T-helper 1 cell (primary cell): ENCODE measurements at places on chromosomes 16 and 17.

DNA sequence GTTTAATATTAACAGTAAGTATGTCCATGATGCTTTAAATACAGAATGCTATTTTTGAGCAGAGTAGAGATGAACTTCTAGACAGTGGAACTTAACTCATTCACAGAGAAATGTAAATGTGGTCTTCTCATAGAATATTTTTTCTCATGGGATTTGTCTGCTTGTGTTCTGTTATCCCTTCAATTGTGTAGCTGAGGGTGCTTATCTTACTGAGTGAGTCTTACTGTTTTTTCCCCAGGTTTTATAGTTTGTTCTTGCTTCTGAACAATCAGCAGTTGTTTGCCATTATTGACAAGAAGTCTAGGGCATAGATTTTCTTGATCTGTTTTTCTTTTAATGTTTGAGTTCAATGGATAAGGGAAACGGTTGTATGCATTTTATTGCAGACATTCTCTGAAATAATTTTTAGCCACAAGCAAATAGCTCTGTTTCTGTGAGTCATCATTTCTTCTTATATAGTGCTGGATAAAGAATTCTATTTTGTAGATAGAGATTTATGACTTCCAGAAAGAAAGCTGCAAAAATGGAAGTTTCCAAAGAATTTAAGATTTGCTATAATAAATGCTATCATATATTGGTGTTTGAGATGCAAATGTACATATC is 60.5 kb downstream of the NF1 start:
- DNase-seq = no peak

- no peak for DNase-seq
These were observed 114.5 kb upstream of the GSE1 start for GRCh38 chr16:85498607-85499006.

DNA sequence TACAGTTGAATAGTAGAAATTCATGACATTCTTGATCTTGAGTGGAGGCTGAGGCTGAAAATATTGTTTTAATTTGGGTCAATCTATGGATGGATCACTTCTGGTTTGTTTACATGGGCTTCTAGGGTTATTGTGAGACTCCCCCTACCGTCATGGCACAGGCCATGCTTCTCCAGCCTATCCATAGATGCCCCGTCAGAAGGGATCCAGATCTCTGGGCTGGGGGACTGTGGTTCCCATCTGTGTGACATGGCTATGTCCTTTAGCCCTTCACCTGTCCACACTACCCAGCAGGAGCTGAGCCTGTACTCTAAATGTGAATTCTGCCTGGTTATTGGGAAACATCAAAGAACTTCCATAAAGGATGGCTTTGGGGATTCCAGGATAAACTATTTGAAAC is 160.4 kb downstream of the ABCC12 start:
- no peak for DNase-seq

DNA sequence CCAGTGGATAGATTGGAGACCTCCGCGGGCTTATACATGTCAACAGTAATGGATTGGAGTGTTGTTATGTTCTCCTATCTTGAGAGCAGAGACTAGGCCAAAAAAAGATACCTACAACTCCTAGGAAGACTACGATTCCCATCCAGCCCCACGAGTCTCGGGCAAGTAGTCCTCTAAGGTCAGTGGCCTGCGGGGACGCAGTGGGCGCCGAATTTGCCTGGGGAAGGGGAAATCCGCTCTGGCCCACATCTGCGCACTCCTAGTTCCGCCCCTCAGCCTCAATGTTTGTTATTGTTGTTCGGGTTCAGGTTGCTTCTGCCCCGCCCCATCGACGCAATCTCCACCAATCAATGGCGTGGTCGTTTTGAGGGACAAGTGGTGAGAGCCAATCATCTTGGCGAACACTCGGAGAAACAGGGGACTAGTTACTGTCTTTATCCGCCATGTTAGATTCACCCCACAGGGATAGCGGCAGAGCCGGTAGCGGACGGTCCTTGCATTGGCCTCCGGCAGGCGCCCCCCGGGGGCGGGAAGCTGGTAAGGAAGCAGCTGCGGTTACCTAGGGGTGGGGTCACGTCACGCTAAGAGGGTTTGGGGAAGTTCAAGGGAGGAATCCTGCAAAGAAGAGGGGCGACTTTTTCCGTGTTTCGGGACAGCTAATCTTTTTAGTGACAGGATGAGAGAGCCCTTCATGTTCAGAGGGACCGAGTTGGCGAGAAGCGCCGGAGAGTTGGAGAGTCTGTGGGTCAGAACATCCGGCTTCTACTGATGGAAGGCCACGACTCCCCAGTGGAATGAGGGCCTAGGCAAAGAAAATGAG is at the start of gene NBR1:
TSS of gene NBR1 (plus strand) at position 449 of the 820 bp plus-strand sequence. CDS start 4,586 bp downstream, outside the sequence.
- peak; percentile 98 for DNase-seq

DNA sequence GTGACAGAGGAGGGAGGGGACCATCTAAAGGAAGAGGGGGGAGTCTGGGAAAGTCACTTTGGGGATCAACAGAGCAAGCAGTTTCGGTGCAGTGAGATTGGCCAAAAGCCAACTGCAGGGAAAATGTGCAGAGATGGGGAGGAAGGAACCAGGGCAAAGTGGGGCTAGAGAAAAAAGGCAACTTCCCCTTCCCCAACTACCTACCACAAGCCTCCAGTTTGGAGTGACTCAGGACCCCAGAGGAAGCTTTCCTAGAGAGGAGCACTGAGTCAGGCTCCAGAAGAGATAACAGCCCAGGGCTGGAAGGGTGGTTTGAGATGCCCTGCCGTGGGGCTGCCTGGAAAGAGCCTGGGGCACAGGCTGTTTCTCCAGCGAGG is 6.9 kb upstream of the CD300LD start:
- DNase-seq = no peak

GRCh38 chr16:1602285-1602684 is 9.6 kb downstream of the IFT140 start:
- DNase-seq = no peak

- DNase-seq = no peak
These were observed 1.8 kb downstream of the RUNDC3A start for GRCh38 chr17:44310188-44310587.

- no peak for DNase-seq
These were observed 863 bp downstream of the ADPRM start for GRCh38 chr17:10698096-10698818.

- no peak for DNase-seq
These were observed 24.2 kb downstream of the SYNRG start for GRCh38 chr17:37585066-37585465.

DNA sequence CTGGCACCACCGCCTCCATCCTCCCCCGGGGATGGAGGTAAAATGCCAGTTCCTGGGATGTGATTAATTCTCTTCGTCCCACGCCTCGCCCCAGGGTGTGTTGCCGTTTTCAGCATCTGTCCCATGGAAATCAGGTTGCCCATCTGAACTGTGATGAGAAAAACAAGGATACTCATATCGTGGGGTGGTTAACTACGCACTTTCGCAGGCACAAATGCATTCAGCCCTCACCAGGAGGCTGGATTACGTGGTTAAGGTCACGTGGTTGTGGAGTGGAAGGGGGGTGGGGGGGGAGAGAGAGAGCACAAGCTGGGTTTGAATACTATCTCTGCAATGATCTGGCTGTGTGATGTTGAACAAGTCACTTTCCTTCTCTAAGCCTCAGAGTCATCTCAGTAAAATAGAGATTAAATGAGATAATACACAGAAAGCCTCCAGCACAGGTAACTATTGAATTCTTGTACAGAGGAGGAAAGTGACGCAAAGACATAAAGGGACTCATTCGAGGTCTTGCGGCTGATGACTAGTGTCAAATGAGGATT is 74.7 kb downstream of the BMERB1 start:
- no peak for DNase-seq

DNA sequence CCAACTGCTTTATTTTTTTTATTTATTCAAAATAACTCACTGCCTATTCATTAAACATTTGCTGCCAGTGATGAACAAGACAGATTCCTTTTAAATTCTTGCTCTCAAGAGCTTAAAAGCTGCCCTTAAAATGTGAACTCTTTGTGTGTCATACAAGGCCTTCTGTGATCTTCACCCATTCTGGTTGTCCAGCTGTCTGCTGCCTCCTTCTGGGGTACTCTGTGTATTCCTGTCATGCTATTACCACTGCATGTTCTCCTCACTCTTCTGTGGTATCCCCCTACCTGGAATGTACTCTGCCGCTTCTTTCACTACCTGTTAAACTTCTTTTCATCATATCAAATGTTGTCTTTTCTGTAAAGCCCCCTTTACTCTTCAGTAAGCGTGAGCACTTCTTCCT is 165.8 kb downstream of the CHD9 start:
- DNase-seq = no peak

GRCh38 chr16:85724126-85724879 is 26.6 kb downstream of the C16orf74 start:
- DNase-seq = no peak

- no peak for DNase-seq
These were observed 456.6 kb downstream of the CDH13 start for GRCh38 chr16:83083361-83083760.

GRCh38 chr16:82667437-82667836 is 40.7 kb downstream of the CDH13 start:
- no peak for DNase-seq

DNA sequence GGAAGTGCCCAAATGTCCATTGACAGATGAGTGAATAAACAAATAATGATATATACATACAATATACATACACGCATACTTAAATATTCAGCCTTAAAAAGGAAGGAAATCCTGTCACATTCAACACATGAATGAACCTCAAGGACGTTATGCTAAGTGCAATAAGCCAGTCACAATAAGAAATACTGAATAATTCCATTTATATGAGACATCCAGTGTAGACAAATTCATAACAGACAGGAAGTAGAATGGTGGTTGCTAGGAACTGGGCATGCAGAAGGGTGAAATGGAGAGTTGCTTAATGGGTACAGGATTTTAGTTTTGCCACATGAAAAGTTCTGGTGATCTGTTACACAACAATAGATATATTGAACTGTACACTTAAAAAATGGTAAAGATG is 8.8 kb upstream of the ITGB4 start:
- no peak for DNase-seq

- DNase-seq = no peak
These were observed 1.2 kb downstream of the DUSP14 start for GRCh38 chr17:37490638-37491614.

- no peak for DNase-seq
These were observed 33.1 kb upstream of the HERPUD1 start for GRCh38 chr16:56898847-56899246.

- DNase-seq = no peak
These were observed 26.6 kb downstream of the AIPL1 start for GRCh38 chr17:6408276-6408675.

DNA sequence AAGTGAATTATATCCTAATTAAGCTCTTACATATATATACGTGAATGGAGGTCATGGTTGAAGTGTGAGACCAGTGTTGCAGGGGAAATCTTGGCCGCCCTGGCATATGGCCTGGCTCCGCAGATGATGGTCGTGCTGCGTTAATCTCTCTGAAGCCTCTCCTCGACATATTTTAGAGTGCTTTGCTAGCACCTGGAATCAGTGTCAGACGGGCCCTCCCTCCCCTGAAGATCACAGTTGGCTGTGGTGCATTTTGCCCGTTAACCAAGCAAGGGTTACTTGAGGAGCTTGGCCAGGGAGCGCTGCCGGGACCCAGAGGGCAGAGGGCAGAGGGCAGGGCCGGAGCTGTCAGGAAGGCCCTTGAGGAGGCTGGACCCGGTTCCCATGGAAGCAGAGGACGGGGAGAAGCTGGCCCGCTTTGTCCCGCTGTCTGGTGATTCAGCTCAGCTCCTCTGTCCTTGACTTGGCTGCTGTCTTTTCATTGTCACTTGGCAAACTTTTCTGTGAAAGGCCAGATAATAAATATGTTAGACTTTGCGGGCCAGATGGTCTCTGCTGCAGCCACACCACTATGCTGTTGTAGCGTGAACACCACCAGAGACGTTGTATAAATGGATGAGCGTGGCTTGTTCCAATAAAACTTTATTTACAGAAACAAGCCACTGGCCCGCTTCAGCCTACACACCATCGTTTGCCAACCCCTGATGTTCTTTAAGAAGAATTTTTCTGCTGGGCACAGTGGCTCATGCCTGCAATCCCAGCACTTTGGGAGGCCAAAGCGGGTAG is 32.3 kb downstream of the CIBAR2 start:
- no peak for DNase-seq

GRCh38 chr17:47707056-47707804 is 13.3 kb downstream of the TBKBP1 start:
- no peak for DNase-seq

DNA sequence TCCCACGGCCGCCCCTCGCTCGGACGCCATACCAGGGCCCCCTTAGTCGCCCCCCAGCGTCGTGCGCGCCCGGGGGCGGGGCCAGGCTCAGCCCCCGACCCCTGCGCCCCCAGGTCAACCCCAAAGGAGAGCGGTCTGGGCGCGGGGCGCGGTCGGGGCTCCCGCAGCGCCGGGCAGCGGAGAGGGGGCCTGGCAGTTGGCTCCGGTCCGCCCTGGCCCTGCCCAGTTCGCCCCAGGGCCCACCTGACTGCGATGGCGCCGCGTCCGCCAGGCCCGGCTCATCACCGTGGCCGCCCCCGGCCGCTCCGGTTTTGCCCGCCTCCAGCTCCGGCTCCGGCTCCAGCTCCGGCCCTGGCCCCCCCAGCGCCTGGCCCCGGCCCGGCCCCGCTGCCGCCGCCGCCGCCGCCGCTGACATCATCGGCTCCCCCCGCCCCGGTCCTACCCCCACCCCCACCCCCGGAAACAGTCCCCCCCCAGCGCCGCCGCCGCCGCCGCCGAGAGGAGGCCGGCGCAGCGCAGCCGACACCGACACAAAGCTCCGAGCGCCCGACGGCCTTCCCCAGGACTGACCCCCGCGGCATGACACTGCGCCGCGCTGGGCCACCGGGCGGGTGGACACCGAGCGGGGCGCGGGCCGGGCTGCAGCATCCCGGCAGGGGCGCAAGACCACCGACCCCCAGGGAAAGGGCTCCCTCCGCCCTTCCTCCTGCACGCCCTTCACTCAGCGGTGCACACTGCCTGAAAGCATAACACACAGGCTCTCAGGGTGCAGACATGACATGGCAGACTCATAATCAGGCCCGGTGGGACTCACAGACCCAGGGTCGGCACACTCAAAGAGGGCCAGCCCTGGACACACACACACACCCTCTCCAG is at the start of gene ZBTB4:
TSS of gene ZBTB4 (minus strand) at position 419 of the 876 bp plus-strand sequence. CDS start 12,830 bp downstream, outside the sequence.
- DNase-seq = peak; percentile 63

GRCh38 chr17:81992306-81993102 is 15.1 kb downstream of the ASPSCR1 start:
- no peak for DNase-seq

DNA sequence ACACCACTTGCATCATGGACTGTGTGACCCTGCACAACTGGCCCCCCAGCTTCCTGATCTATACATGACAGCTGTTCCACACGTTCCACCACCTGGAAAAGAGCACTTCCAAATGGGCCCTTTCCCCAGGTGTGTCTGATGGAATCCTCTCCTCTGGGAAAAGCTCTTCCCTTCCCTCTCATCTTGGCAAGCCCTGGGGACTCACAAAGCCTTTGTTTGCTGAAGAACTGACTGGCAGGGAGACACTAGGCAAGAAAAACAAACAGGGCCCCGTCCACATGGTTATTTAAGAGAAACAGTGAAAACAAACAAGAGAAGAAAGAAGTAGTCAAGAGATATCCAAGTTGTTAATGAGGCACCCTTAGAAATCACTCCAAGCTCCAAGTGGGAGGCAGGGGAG is 52.6 kb downstream of the C16orf95 start:
- no peak for DNase-seq
